Kidney (tissue), 22 donors: ENCODE measurements at places on chromosomes 6 and 20. TPM values are rescaled to one million over a fixed set of nuclear protein-coding genes. Genes with fewer than 3 reads are reported as not detected.

DNA sequence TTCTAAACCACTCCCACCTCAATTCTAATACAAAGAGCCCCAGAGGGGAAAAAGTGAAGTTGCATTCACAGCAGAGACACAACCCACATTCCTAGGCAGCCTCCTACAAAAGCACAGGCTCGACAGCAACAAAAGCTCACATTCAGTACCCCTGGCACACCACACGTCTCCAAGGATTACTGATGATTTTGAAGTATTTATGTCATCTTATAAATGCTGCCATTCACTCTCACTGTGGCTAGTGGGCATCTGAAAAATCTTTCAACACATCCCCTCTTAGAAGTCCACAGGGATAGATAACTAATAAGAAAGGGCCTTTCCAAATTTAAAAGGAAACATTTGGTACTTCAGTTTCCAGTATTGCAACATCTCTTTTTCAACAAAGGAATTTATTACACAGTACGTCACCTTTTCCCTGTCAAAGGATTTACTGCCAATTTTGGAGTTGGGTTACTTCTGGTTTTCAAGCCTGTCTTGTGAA, 146.7 kb downstream of the TASP1 start:
- H3K36me3 ChIP-seq = no peaks in the 10 kb centered on the region
- no peak overlapping the region for H3K27ac ChIP-seq
- H3K27me3 ChIP-seq = no peaks in the 10 kb centered on the region

The IL17A gene
- not detected for total RNA-seq

The ANKRD66 gene
- not detected for total RNA-seq

GRCh38 chr6:133637874-133638273, 251.0 kb upstream of the TCF21 start:
- H3K4me1 ChIP-seq = no peaks in the 10 kb centered on the region
- no peak overlapping the region for H3K4me3 ChIP-seq
- DNase-seq = no peak

DNA sequence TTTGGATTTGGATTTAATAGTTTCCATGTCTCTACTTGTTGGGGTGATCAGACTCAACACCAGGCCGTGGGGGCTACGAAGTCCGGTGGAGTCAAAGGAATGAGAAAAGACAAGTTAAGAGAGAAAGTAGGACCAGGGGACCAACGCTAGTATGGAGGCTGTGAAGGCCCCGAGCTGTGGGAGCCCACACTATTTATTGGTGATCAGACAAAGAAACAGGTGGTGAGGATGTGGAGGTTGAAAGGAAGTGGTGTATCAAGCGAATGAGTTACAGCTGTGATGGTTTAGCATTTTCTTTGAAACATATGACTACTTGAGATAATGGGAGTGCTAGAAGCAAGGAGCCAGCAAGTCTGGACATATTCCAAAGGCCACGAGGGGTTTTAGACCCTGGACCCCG, 62.4 kb downstream of the AKAP7 start:
- DNase-seq = no peak
- H3K36me3 ChIP-seq = no peaks in the 10 kb centered on the region
- no peaks in the 10 kb centered on the region for H3K27me3 ChIP-seq
- H3K4me1 ChIP-seq = peaks cover 2% of the 10 kb centered on the region
- H3K4me3 ChIP-seq = no peak overlapping the region

The CFAP61 gene
- total RNA-seq = 2.6 TPM
